SW 1271 (cell line): ENCODE measurements at places on chromosomes 7 and 10.

DNA sequence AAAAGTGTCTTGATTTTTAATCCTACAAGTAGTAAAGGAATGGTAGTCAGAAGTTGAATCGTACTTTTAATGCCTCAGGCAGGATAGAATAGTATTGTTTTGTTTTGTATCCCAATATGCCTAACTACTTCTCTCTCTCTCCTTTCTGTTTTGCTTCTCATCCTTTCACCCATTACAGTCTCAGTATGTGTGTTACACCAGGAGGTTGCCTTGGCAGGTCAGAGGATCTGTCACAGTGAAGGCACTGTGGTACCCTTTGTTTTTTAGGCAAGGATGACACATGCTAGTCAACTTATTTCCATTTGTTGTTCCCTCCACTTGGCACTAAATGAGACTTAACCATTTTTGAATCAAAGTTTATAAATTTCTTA, 94.4 kb downstream of the MAPK8 start:
- DNase-seq, result no peak

- DNase-seq, result no peak
Measured at GRCh38 chr10:43128331-43128730, 9.9 kb upstream of the CSGALNACT2 start.

DNA sequence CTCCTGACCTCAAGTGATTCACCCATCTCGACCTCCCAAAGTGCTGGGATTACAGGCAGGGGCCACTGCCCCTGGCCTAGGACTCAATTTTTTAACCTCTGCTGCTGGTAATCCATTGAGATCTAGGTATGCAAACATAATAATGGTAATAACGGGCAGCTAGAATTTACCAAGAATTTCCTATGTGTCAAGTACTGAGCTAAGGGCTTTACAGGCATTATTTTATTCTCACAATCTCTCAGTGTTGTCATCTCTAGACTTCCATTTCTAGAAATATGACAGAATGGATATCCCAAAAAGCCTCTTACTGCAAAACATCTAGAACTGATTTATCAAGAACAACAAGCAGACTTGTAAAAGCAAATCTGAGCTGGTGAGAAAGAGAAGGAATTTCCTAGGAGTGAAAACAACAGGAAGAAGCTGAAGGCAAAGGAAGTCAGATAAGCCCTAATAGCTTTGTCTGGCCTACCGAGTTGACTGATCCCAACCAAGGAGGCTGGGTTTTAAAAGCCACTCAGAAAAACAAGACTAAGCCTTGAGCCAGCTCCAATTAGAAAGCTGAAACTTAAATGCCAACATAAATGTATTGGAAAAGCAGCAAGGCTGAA, 70.6 kb downstream of the CCDC71L start:
- DNase-seq, result no peak

DNA sequence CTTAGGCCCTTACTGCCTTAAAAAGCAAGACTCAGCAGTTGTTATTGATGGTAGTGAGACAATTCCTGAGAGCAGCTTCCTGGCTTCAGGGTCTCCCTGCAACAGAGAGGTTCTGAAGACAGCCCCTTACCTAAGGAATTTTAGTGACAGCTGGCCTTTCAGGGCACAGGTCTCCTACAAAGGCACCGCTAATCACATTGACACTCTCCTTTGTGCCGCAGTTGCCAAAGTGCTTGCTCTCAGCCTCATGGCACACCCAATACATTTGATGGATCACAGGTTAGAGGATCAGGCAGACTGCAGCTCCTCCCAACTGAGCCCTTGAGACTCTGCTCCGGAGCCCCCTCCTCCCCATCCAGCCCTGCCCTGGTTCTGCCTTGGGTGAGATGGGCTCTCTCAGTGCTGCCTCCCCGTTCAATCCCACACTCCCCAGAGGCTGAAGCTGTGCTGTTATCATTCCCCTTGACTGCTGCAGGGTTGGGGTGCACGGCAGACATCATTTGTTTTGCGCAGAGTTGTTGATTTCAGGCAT, 198.2 kb downstream of the EMX2 start:
- no peak for DNase-seq

GRCh38 chr7:93011351-93012294, 106.2 kb downstream of the SAMD9 start:
- no peak for DNase-seq

GRCh38 chr7:50448823-50449222, 1.3 kb downstream of the FIGNL1 start:
- DNase-seq, result no peak

GRCh38 chr7:137813541-137813940, 33.2 kb downstream of the DGKI start:
- DNase-seq, result no peak

- no peak for DNase-seq
Measured at GRCh38 chr10:72069751-72070526, 18.4 kb downstream of the SPOCK2 start.

DNA sequence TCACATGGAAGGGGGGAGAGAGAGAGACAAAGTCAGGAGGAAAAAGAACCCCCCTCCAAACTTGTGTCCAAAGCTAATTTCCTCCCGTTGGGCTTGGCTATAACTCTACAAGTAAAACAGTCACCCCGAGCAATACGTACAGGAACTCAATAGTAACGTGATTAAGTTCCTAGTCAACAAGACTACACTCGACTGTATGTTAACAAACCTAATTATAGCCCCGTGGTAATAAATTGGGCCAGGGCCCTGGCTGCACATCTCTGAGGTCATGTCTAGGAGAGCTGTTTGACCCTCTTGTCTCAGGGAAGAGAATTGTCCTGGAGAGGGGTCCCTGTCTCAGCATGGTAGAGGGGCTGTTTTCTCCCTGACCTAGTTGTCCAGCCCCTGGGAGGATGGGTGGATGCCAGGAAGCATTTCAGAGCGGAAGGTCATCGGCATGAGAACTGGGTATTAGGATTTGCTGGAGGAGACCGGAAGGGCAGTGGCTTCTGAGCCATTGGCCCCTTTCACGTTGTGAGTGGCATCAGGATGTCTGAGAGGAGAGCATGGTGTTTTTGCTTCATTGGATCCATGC, 60.2 kb upstream of the COMTD1 start:
- DNase-seq, result no peak

DNA sequence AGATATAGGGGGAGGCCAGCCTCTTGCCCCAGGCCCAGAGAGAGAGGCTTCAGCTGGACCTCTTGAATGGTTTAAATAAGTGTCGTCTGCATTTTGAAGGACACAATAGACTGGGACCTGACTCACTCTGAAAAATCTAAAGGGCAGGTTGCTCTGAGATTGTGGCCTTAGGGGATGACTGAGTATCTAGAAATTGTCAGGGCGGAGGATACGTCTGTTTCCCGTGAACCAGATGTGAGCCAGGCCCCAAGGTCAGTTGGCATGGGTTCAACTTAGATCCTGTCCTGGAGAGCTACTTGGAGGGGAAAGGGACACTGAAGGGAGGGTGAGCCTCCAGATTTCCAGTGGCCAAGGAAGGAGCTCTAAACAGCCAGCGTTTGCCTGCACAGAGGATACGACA, 110.2 kb downstream of the CHN2 start:
- DNase-seq, result no peak

DNA sequence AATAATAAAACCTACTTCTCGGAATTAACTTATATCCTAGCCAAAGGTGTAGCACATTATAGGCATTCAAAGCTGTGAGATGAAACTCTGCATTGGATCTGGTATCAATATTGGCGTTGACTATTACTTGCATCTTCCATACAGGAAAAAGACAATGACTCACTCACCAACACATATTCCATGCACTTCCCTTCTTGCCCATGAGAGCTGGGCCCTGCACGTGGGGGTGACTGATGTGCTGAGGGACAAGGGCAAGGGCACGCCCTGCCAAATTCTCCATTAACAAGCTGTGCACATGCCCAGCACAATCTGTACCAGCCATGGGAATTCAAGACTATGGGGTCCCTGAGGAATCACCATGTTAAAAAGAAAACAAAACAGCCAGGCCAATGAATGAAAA, 188.1 kb upstream of the PDE1C start:
- DNase-seq, result no peak

- DNase-seq, result no peak
Measured at GRCh38 chr7:31203551-31203950, 137.0 kb downstream of the NEUROD6 start.

- DNase-seq, result no peak
Measured at GRCh38 chr7:78788464-78788863, 665.0 kb downstream of the MAGI2 start.

DNA sequence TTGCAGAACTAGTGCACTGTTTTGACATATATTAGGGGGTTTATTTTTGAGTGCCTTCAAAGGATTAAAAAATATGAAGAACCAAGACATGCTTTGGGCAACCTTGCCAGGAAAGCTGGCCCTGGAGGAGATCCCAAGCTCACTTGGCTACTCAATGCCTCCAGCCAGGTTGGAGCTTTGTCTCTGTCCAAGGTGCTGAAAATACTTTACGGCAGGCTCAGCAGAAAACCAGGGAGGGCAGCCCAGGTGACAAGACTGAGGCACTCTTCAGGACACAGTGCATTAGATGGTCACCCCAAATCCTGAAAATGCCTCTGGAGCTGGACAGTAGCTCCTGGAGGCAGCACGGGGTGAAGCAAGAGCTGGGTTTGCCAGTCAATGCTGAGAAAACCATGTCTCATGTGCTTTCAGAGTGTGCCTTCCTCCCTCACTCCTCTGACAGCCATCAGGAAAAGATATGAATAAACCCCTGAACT, 5.8 kb upstream of the KCNH2 start:
- no peak for DNase-seq

- DNase-seq, result no peak
Measured at GRCh38 chr10:112585960-112586359, 138.9 kb downstream of the VTI1A start.

GRCh38 chr7:3787717-3788264, 486.7 kb downstream of the SDK1 start:
- DNase-seq, result no peak

GRCh38 chr10:124032971-124033886, 60.2 kb downstream of the CHST15 start:
- DNase-seq, result no peak
